Stimulated activated CD4-positive, alpha-beta T cell treated with anti-CD3 and anti-CD28 coated beads, Interleukin-15, amount 100 ng/mL, for 1 hour (primary cell): ENCODE measurements at places on chromosomes 7 and 10.

GRCh38 chr10:7563770-7564169, 103.0 kb downstream of the ITIH5 start:
- no peak for DNase-seq

DNA sequence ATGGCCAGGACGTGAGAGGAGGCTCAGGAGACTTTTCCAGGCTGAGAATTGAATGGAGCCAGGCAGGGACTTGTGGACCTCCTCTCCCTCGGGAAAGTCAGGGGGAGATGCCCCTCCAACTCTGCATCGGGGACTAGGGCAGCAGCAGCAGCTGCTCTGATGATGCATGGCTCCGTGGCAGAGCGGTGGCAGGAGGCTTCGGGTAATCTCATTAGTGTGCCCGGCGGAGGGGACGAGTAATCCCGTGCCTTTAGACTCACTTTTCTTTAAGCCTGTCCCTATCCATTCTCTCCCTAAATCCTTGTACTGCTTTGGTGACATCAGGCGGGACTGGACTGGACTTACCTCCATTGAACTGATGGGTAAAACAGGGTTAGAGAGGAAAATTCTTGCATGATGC, 75.1 kb downstream of the ZMIZ1 start:
- DNase-seq, result no peak

DNA sequence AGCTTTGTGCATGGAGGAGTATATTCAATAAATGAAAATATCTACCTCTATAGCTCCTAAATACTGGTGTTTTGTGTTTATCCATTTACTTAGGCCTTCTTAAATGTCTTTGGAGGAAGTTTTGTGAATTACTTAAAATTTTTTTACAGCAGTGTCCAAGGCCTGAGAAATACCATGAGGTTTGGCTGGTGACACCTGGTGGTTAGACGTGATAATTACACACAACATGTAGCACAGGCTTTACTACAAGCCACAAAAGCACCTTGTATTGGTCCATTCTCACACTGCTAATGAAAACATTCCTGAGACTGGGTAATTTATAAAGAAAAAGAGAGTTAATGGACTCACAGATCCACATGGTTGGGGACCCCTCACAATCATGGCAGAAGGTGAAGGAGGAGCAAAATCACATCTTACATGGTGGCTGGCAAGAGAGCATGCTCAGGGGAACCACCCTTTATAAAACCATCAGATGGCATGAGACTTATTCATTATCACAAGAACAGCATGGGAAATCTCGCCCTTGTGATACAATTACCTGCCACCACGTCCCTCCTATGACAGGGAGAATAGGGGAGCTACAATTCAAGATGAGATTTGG, 20.6 kb downstream of the HYAL4 start:
- no peak for DNase-seq

DNA sequence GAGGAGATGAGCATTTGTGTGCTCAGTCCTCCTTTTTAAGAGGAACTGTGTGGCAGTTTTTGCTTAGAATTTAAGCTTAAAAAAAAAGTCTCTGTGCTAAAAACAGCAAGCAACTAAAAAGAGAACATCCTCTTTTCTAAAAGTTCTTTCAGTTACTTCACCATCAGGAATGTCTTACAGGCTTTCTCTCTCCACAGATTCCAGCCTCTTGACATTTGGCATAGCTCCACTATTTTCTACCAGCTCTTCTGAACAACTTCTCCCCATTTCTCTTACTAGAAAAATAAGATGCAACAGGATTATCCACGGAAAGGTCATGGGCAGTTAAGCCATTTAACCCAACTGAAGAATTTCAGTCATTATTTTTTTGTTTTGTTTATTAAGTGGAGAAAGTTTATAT, 13.2 kb downstream of the PCLO start:
- DNase-seq, result no peak

DNA sequence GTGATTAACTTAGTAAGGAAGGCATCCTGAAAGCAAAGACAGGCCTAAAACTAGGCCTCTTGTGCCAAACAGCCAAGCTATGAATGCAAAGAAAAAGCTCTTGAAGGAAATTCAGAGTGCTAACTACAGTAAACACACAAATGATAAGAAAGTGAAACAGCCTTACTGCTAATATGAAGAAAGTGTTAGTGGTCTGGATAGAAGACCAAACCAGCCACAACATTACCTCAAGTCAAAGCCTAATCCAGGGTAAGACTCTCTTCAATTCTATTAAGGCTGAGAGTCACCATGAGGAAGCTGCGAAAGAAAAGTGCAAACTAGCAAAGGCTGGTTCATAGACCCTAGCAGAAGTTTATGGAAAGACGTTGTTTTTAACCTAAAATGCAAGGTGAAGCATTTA, 66.0 kb downstream of the IPMK start:
- no peak for DNase-seq

DNA sequence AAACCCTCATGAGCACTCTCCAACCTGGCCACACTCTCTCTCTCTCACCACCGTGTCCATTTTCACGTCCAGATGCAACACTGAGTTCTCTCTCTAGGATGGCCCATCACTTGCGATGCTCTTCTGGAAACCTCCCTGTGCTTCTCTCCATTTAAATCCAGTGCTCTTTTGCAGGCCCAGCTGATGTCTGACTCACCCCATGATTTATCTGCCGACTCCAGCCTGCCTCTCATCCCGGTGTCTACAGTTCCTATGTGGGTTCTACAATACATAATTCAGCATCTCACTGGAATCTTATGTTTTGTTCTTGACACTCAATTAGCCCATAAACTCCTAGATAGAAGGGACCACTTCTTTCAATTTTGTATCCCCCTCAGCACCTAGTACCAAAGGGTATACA, 5.0 kb downstream of the TPK1 start:
- no peak for DNase-seq

- no peak for DNase-seq
Observed at GRCh38 chr10:33241351-33241750, 93.1 kb downstream of the NRP1 start.

DNA sequence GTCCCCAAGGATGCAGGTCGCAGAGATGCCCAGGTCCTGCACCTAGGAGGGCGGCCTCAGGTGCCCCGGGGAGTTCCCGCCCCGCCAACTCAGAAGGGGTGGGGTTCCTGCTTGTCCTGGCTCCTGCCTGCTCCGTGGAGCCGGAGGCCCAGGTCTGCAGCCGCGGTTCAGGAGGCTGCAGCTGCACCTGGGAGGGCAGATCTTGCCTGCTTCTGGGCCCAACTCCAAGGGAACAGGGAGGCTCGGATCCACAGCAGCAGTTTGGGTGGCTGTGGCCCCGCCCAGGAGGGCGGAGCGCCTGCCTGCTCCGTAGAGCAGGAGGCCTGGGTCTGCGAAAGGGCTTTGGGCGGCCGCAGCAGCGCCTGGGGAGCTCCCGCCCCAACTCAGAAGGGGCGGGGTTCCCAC, 108.2 kb upstream of the EGR2 start:
- no peak for DNase-seq

DNA sequence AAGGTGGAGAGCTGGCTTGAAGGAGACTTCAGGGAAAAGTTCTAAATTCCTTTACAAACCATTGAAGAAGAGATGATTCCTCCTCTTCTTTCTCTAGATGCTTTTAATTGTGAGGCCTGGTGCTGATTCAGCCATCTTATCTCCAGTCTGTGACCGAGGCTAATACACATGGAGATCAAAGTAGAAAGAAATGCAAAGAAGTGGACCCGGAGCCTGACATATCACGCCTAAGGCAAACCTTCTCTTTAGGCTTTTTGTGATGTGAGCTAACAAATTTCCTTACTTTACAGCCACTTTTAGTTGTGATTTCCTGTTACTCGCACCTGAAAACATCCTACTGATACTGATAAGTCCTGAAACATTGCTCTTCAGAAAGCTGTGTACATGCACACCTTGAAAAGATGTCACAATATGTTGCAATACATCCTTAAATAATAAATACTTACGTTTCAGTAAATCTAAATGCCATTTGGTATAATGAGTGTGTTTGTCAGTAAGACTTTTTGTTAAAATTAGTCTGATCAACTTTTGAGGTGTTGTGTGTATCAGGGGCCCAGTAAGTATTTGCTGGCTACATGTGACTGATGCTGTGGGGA, 192.4 kb downstream of the BAMBI start:
- no peak for DNase-seq

DNA sequence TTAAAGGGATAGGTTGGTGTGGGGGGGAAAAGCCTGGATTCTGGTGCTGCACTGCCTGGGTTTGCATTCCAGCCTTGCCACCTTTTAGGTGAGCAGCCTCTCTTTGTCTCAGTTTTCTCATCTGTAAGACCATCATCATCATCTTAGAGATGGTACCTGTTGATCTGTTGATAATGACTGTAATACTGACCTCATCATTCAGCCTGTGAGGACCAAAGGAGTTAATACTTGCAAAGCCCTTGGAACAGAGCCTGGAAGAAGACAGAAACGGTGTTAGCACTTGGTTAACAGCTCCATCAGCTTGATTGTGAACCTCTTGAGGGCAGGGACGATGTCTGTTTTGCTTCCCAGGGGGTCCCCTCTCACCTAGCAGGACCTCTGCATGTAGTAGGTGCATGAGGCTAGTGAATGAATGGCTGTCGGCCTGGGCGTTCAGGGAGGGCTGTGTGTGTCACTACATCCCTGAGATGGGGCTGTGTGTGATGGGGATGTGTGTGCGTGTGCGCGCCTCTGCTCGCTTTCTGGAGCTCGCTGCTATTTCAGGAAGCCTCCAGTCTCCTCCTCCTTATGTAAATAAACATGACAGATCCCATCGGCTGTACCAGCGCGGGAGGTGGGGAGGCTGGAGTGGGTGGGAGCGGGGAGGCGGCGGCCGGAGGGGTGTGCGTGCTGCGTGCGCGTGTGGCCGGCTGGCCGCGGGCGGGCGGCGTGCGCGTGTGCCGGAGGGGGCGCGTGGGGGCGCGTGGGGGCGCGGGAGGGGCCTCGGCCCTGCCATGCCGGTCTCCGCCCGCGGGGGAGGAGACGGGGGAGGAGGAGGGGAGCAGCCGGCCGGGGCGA, 61.2 kb downstream of the NEURL1 start:
- no peak for DNase-seq

DNA sequence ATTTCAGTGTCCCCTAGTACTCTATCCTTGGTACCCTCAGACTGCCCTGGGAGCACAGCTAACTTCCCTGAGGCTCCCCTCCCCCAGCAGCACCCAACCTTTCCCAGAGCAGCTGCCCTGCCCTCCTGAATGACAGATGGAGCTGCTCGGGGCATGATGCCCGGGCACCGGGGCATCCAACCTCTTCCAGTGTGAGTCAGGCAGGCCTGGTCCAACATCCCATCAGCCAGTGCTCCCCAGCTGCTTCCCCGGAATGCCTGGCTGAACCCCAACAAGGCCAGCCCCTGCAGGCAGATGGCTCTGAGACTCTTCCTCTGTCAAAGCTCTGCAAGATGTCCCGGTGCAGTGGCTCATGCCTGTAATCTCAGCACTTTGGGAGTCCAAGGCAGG, 11.9 kb upstream of the TSPAN15 start:
- no peak for DNase-seq

DNA sequence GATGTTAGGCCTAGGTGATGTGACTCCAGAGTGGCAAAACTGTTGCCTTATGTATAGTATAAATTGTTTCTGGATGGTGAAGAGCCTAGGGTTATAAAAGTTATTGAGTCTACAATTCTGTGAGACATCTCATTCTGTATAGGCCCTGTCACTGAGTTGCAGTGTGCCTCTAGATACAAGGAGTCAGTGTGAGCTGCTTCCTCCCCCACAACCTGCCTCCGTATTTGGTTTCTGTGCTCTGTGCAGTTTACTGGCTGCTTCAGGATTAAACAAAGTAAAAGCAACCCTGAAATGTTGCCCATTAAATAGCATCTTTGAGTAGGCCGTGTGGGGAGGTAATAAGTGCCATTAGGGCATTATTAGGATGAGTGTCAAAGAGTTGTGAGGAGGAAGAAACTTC, 1.9 kb upstream of the IFRD1 start:
- no peak for DNase-seq

DNA sequence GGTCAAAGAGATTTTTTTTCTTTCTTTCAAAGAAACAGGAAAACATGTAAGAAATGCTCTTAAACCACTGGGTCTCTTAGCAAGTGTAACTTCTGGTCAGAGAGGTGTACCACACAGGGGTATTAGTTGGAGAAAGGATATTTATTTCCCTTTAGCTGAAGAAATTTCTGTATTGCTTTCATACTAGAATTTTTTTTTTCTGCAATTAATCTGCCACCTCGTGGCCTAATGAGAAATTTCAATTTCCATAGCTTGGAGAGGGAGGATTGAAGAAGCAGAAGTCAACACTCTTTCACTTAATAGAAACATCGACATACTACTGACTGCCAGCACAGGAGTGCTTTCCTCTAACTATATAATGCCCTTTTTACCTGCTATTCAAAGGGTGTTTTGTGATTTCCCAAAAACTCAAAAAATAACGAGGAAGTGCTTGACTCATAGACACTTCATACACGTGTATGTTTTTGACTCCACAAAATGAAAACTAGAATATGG, 177.6 kb upstream of the NAMPT start:
- no peak for DNase-seq

DNA sequence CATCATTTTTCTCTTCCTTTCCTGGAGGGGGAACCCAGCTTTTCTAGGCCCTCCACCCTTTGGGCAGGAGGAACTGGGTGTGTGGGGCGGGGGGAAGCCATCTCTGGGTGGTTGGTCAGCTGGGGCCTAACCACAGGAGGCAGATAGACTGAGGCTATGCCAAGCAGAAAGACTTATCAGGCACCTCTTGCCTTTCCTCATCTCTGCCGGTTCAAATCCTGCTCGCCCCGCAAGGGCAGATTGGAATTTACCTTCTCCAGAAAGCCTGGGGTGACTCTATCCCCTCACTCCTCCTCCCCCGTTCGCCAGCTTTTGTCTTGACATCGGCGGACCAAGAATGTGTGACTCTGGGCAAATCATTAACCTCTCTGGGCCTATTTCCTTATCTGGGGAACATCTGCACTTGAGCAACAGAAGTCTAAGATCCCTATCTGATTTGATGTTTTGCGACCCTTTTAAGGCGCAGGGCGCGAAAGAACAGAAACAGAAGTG, 584 bp upstream of the GARS1 start:
- peak; percentile 2 for DNase-seq

GRCh38 chr7:123351516-123352505, 152.0 kb upstream of the SLC13A1 start:
- no peak for DNase-seq

DNA sequence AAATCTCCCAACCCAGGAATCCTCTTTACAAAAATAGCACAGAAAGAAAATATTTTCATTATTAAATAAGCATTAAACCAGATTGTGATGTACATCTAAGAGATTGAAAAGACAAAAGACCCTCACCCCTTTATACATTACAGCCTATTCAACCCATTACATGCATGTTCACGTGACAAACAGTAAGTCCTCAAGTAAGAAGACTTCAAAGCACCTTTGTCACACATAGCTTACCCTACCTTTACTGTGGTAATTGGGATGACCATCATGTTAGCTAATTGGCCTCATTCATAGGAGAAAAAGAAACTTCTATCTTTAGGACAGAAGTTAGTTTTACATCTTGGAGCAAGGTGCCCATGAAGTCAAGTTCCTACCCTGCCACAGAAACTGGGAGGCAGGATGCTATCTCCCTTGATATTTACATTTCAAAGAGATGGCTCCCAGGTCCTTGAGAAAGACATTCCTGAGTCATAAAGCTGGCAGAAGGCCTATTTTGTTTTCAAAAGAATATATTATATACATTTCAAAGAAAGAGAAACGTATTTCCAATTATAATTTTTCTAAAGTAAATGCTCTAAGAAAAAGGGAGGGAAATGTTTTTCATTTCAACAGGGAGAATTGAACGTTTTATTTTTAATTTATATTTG, 48.1 kb downstream of the GNAI1 start:
- no peak for DNase-seq
